A172 (cell line): ENCODE measurements at places on chromosomes 3 and 15. TPM values are rescaled to one million over a fixed set of nuclear protein-coding genes. Genes with fewer than 3 reads are reported as not detected.

- DNase-seq: no peak
These were observed 102.7 kb upstream of the AADACL2 start for GRCh38 chr3:151630938-151631441.

- no peak for DNase-seq
These were observed 267.3 kb upstream of the IL12A start for GRCh38 chr3:159721324-159721723.

DNA sequence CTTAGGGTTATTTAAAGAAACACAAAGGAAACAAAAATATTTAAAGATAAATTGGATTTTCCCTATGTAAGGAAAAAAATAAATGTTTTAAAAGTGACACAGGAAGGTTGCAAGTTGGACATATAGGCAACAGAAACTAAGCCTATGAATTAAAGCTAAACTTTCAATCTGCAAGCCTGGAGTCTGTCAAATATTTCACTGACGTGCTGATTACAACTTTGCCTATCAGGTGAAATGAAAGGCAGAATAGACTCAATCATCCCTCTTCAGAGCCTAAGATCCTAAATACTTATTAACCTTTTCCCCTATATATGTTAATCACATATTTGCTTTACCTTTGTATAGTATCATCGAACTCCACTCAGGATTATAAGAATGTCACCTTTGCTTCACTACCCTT, 1068.0 kb upstream of the ALCAM start:
- DNase-seq: no peak

DNA sequence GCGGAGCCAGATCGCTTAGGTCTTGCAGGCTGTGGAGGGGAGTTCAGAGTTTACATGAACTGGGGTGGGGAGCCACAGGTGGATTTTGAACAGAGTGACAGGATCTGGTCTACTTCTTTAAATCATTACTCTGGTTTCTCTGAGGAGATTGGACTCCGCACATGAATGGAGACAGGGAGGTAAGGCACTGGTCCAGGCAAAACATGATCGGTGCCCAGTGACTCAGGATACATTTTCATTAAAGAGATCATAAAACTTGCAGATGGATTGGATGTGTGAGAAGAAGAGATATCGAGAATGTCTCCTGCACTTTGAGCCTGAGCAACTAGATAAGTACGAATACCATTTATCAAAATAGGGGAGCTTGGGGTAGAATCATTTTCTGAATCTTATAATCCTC, 61.8 kb upstream of the CMSS1 start:
- no peak for DNase-seq

The LRRC3B gene
- total RNA-seq: not detected in 2 replicates

The ARPIN gene
- 7.3 and 8.9 TPM in 2 replicates for total RNA-seq

- DNase-seq: no peak
These were observed 74.8 kb upstream of the P2RY1 start for GRCh38 chr3:152760024-152760563.

DNA sequence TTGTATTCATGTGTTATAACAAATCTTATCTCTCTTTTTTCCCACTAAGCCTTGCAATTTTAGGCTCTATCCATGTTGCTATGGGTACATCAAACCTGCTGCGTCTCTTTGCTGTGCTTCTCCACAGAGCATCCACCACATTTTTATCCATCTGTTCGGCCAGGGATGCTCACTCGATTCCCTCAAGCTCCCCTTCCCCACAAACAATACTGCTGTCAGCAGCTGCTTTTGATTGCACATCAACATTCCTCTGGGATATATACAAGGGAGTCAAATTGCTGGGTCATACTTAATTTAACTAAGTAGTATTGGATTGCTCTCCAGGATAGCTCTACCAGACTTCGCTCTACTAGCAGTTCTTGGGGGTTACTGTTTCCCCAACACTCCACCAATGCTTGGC, 36.8 kb downstream of the TMEM108 start:
- no peak for DNase-seq

GRCh38 chr3:76405196-76405595, 619.8 kb upstream of the ZNF717 start:
- DNase-seq: no peak

- DNase-seq: no peak
These were observed 13.3 kb downstream of the NCEH1 start for GRCh38 chr3:172697558-172697957.

GRCh38 chr15:57477736-57478522, 101.6 kb downstream of the CGNL1 start:
- no peak for DNase-seq

GRCh38 chr3:51928438-51928837, 13.3 kb downstream of the RRP9 start:
- no peak for DNase-seq

The IGSF11 gene
- total RNA-seq: not detected in 2 replicates

DNA sequence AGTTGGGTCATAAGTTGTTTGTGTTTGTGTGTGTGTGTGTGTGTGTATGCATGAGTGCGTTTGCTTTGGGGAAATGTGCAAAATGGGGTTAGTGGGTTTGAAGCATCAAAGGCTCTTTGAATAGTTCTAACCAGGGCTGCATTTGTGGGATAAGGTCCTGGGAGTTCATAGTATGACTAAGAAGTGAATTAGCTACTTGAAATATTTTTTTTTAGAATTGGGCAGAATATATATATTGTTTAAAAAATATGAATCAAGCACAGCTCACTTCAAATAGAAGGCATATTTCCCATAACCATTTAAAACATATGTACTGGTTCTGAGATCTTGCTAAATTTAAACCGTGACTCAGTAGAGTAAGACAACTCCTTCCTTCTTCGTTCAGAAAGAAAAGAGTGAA, 43.1 kb downstream of the IGF2BP2 start:
- no peak for DNase-seq

- DNase-seq: no peak
These were observed 25.0 kb downstream of the SEMA6D start for GRCh38 chr15:47742334-47742733.
